ENCODE measurements at places on chromosomes 1 and 21.

DNA sequence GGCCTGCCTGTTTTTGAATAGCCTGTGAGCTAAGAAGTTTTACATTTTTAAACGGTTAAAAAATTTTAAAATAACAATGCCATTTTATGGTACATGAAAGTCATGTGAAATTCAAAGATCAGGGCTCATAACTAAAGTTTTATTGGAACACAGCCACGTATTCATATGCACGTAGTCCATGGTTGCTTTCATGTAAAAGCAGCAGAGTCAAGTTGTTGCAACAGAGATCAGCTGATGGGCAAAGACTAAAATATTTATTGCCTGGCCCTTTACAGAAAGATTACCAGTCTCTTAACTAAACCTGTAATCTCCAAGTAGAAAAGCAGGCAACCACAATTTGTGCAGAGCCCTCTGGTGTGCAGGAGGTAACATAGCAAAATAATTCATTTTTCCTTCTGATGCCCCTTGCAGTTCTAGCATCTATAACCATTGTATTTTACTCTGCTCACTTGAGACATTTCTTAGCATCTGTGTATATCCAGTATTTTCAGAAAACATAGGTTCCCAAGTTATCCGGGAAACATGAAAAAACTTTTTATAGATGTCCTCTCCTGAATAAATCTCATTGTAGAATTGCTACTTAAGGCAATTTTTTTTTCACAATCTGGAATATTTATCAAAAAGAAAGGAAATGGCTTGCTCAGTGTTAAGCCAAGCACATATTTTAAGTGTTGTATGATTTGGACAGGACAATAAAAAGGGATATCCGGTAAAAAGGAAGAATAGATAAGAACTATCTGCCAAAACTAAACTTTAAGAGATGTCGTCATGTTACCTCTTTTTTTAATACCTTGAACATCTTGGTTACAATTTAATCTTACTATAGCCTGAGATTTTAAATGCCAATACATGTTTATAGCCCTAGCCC, 430.8 kb downstream of the PLPP3 start:
- no peak for DNase-seq

- DNase-seq, result no peak
Observed at GRCh38 chr1:55860326-55860725, 645.2 kb upstream of the USP24 start.

DNA sequence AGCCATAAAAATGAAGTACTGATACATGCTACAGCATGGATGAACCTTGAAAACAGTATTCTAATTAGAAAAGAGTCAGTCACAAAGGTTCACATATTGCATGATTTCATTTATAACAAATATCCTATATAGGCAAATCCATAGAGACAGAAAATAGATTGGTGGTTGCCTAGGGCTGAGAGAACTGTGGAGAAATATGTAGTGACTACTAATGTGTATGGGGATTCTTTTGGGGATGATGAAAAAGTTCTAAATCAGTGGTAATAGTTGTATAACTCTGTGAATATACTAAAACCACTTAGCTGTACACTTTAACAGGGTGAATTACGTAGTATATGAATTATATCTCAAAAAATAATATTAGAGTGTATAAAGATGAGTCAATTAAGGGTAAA, 45.8 kb downstream of the RNF115 start:
- no peak for DNase-seq

- DNase-seq, result no peak
Observed at GRCh38 chr1:168933141-168933805, 173.2 kb upstream of the ATP1B1 start.

All from stimulated activated CD4-positive, alpha-beta T cell treated with anti-CD3 and anti-CD28 coated beads, Interleukin-4, amount 100 ng/mL, for 1 hour (primary cell).